ENCODE measurements at places on chromosomes 2 and 18.

- peak; percentile 44 for DNase-seq
These were observed 10.5 kb upstream of the IKZF2 start for GRCh38 chr2:213161759-213162515.

- DNase-seq: no peak
These were observed 33.4 kb downstream of the CDK15 start for GRCh38 chr2:201839727-201840126.

- DNase-seq: no peak
These were observed 64.7 kb upstream of the ACAA2 start for GRCh38 chr18:49878015-49878414.

- no peak for DNase-seq
These were observed 11.4 kb downstream of the HTR2B start for GRCh38 chr2:231113489-231113888.

GRCh38 chr2:133568172-133568571 is at the start of gene NCKAP5:
TSS of gene NCKAP5 (minus strand) at chr2:133568463. CDS start at chr2:133517526, 50,937 bp downstream.
- no peak for DNase-seq

DNA sequence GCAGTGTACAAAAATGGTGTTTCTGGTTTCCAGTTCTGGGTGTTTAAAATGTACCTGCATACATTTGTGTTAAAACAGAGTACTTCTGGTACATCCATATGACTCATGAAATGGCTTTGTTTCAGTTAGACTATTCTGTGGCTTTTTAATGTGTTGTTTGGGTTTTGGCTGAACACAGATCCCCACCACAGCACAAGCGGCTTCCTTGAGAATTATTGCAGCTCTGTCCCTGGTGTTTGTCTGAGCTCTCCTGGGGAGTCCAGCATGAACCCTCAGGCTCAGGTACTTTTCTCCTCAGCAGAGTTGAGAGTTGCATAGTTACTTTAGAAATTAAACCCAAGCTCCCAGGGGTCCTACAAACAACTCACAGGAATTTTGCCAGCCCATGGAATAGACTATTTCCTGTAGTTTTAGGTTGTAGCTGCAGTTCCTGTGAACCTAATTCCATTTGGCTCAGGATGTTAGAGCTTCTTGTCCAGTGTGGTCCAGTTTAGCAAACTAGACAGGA is 64.8 kb upstream of the EML6 start:
- no peak for DNase-seq

DNA sequence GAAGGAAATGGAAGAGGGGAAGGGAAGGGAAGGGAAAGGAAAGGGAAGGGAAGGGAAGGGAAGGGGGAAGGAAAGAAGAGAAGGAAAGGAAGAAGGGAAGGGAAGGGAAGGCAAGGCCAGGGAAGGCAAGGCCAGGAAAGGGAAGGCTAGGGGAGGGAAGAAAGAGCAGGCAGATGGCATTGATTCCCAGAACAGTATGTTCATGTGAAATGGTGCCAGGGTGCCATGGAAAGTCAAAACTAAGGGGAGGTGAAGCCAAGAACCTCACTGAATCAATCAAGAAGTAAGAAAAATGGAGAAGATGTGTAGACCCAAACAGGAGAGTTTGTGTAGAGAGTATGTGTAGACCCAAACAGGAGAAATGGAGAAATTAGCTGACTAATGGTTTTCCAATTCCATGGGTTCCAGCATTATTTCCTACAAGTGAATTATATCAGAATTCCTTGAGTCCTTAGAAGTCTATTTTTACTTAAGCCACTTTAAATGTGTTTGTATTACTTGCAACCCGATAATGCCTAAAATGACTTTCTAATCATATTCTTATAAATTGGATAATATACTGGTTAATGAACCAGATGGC is 367.6 kb downstream of the TXNL1 start:
- no peak for DNase-seq

DNA sequence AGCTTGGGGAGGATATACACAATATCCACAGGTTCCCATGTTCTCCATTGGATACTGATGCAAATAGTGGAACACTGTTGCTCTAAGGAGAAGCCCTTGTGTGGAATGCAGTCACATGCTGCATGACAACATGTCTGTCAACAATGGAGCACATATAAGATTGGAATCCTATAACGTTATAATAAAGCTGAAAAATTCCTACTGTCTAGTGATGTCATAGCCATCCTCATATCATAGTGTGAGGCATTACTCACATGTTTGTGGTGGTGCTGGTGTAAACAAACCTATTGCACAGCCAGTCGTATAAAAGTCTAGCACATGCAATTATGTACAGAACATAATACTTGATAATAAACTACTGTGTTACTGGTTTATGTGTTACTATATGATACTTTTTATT is 394.7 kb downstream of the FBXO15 start:
- DNase-seq: no peak

DNA sequence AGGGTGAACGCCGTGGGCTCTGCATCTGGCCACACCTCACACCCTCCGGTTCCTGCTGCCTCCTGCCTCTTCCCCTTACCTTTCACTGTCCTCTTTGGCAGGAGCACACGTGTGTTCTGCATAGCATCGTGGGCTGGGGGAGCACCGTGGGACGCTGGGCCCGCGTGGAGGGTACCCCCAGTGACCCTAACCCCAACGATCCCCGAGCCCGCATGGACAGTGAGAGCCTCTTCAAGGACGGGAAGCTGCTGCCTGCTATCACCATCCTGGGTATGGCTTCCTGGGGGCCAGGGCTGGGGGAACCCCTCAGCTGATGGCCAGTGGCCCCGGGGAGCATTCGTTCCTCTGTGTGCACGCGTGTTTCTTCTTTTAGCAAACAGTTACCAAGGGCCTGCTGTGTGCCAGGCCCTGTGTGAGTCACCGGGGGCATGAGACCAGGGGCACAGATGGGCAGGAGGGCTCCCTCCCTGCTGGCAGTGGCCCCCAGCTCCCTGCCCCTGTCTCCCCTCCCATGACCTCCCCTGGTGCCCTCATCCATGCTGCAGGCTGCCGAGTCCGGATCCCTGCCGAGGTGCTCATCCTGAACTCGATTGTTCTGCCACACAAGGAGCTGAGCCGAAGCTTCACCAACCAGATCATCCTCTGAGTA is 7.6 kb downstream of the GMPPA start:
- no peak for DNase-seq

GRCh38 chr2:65922794-65923193 is 490.4 kb upstream of the SPRED2 start:
- no peak for DNase-seq

GRCh38 chr2:86258106-86258505 is 58.8 kb downstream of the MRPL35 start:
- no peak for DNase-seq

DNA sequence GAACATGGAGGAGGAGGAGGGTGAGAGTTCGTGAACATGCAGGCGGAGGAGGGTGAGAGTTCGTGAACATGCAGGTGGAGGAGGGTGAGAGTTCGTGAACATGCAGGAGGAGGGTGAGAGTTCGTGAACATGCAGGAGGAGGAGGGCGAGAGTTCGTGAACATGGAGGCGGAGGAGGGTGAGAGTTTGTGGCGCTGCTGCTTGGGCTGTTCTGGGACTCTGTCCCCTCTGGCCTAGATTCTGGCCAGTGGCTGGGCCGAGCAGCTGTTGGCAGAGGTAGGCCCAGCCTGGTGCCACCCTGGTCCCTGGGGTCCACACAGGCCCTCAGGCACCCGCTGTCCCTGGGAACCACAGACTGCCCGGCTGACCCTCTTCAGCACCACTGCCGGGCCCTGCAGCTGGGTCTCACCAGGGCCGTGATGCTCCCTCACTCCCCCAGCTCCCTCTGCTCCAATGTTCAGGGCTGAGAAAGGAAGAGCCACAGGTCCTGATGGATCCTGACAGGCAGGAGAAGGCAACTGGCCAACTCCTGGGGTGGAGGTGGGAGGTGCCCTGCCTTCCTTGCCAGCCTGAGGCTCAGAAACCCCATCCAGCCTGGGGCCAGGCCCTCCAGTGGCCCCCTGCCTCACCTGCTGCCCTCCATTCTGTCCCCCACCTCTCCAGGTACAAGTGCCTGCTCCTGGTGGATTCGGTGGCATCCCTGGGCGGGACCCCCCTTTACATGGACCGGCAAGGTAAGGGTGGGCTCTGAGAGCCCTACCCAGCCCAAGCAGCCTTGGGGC is 3.9 kb downstream of the AGXT start:
- no peak for DNase-seq

DNA sequence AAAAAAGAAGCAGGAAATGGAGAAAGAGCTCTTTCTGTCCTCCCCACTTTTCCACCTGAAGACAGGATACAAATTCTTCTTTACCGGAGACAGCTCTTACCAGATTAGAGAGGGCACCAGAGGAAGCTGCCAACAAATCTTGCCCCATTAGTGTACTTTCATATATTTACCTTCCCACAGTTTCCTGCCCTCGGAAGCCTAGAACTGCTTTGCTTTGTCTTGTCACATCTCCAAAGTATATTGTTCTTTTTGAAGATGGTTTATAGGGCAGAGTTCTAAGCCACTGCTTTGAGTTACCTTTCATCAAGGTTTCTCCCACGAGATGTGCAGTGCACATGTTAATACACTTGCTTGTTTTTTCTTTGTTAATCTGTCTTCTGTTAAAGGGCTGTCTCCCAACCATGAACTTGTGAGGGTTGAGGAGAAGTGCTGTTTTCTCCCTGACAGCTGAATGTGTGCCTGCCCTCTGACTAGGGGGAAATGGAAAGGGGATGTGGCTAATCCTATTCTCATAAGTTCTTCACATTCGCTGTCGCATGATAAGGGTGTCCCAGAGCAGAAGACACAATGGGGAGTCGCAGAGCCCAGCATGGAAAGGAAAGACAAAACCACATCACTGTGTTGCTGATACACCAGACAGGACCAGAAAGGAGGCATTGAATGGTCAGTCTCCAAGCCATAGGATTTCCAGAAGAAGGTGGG is 24.2 kb downstream of the CENPA start:
- DNase-seq: no peak

DNA sequence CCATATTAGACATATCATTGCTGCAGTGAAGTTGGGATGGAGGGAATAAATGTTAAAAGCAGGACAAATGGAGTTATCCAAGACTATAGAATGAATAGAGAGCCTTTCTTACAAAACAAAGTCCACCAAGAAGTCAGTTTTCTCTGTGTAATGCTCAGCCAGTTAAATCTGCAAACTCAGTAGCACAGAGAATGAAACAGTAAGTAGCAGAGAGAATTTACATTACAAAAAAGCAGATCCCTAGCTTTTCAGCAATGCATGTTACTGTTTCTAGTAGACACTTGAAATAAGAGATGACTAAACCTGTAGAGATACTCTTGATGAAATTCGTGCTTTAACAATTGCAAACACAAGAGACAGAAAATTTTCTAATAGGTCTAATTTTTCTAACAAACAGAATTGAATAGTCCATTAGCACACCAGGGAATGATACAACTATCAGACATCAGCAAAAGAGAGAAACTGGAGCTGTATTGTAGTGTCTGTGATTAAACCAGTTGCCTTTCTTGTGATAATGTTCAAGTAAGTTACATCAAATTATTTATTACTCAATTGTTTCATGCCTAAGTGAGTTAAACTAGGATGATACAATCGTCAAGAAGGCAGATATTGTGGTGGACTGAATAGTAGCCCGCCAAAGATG is 322.2 kb upstream of the DDX18 start:
- no peak for DNase-seq

- no peak for DNase-seq
These were observed 70.4 kb downstream of the CWC22 start for GRCh38 chr2:179936654-179937053.

DNA sequence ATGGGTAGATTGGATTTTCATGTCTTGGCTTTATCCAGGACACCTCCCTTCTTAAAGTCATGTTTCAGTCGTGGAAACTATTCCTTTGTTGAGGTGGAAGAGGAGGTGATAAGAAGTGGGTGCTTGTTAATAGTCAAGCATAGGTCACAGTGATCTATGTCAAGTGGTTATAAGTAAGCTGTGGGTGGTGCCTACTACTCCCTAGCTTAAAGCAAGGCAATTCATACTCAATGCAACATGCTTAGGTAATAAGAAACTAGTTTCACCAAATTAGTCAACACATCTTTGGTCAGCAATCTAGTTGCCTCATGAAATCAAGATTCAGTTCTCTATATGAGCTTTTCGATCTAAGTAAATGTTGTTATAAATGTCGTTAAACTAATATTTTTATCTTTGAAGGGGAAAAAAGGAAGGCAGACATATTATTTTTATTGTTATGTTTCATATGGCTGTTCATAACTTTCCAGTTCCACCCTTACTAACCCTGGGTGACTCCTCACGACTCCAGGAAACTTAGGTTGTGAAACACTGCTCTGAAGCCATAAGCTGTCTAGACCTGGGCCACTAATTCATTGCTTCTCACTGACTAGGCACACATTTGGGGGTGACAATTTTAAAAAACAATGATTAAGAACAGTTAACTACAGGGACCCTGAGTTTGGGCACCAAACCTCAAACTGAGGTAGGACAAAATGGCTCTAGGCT is 5.8 kb upstream of the ABCB11 start:
- no peak for DNase-seq

DNA sequence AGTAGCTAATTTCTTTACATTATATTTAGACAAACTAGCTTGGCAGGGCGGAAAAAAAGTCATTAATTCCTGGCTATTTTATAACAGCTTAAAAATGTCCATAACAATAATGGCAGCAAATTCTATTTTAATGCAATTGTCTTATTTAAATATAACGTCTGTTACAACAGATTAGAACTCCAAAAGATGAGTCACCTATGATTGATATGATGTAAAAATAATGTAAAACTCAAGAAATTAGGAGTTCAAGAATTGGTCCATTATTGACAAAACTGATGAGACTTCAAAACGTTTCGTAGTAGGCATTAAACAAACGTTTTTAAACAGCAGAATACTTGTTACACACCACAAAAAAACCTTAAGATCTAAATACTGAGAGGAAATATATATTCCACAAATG is 2.7 kb downstream of the XPO1 start:
- no peak for DNase-seq

- no peak for DNase-seq
These were observed 111.7 kb upstream of the RIOK3 start for GRCh38 chr18:23341383-23341782.

DNA sequence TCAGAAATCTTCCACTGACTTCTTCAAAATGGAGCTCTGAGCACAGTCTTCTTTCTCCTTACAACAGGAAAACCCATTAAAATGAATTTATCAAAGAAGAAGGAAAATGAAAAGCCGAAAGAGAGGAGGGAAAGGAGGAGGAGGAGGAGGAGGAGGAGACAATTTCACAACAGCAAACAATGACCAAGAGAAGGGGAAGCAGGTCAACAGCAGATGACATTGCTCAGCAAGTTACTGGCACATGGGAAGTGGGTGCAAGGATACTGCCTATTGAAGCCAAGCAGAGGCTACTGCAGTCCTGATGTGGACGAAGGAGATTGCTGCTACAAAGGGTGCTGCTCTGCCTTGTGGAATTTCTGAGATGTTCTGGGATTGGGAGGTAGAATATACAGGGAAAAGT is 268.2 kb upstream of the FBXO11 start:
- DNase-seq: no peak

DNA sequence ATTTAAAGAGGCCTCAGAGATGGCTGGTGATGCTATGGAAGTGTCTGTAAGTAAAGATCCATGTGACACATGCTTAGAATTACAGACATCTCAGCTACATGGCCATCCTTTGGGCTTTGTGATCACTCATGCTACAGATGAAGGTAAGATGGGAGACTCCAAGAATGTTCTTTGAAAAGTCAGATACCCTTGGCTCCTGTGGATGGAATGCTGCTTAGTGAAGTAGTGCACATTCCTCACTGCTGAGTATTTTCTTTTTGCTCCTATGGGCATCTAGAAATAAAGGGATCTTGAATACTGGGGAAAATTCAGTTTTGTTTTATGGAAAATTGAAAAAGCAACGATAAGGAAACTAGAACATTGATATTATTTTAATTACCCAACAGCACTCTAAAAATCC is 55.2 kb upstream of the REV1 start:
- peak; percentile 50 for DNase-seq
